ENCODE measurements at places on chromosomes 12 and 14. TPM values are rescaled to one million over a fixed set of nuclear protein-coding genes. Genes with fewer than 3 reads are reported as not detected.

The DACT1 gene
- polyA plus RNA-seq: 33.3 TPM

The YLPM1 gene
- polyA plus RNA-seq: 128 TPM

The BDKRB2 gene
- polyA plus RNA-seq: 2.5 TPM

GRCh38 chr12:126061777-126062176 lies 996.5 kb downstream of the AACS start:
- no peak for DNase-seq

- peak; percentile 79 for DNase-seq
These were observed 135.7 kb downstream of the PPM1H start for GRCh38 chr12:62799126-62799736.

The GOLGA5 gene
- polyA plus RNA-seq: 42.7 TPM

The RD3L gene
- polyA plus RNA-seq: not detected

DNA sequence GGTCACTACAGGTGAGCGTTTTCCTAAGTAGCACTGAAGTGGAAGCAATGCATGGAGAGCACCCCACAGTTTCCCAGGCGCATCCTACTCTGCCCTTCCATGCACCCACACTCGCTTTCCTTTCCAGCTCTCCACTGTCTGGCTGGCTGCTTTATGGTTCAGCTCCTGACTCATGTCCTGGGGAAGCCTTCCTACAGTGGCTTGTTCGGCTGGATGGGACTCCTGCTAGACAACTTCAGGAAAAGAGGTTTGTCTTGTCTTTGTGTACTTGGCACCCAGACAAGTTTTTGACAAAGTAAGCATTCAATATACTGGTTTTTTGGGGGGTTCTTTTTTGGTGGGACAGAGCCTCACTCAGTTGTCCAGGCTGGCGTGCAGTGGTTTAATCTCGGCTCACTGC lies 21.6 kb downstream of the PPM1H start:
- DNase-seq: no peak

The LRP1-AS gene
- polyA plus RNA-seq: not detected

- DNase-seq: no peak
These were observed 949.7 kb downstream of the TRHDE start for GRCh38 chr12:73221836-73222235.

- no peak for DNase-seq
These were observed 190.1 kb downstream of the BCL11B start for GRCh38 chr14:99081880-99082279.

The BORCS5 gene
- 9.0 TPM for polyA plus RNA-seq

The KRT72 gene
- not detected for polyA plus RNA-seq

DNA sequence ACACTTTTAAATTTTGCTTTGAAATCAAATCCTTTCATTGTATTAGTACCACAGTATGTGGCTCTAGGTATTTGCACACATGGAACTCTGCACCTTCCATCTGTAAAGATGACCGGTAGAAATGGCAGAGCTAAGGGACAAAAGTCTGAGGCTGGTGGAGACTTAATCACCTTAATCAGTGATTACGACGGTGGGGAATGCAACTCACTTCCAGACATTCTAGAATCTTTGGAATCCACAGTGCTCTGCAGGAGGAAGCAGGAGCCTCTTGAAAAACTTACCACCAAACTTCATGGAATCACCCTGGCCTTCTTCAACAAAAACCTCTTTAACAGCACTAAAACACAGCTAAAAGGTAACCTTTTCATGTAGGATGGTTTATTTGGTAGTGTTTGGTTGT lies 3.9 kb upstream of the DACT1 start:
- no peak for DNase-seq

- no peak for DNase-seq
These were observed 232.7 kb downstream of the RASSF9 start for GRCh38 chr12:85603556-85603955.

DNA sequence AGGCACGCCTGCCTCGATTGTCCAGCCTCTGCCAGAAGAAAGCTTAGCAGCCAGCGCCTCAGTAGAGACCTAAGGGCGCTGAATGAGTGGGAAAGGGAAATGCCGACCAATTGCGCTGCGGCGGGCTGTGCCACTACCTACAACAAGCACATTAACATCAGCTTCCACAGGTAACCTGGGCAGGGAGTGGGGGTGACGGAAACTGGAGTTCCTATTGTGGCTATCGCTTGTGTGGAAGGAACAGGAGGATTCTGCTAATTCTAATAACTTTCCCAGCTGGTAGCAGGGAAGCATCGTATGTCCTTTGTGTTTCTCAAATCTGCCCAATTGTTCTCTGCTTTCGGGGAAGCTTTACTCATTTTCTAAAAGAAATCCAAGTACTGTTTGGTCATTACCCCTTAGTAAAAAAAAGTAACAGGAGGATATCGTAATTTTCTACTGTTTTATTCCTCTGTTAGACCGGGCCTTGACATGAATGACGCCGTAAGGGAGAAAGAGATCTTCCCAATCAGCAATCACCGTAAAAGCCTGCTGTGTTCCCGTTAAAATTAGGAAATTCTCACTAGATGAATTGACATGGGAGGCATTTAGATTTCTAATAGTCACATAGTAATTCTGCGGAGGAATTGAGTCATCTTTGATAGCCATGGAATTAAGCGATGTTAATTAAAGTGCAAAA lies 449 bp downstream of the THAP2 start:
- DNase-seq: no peak

- no peak for DNase-seq
These were observed 22.8 kb downstream of the TMBIM6 start for GRCh38 chr12:49764126-49764525.

DNA sequence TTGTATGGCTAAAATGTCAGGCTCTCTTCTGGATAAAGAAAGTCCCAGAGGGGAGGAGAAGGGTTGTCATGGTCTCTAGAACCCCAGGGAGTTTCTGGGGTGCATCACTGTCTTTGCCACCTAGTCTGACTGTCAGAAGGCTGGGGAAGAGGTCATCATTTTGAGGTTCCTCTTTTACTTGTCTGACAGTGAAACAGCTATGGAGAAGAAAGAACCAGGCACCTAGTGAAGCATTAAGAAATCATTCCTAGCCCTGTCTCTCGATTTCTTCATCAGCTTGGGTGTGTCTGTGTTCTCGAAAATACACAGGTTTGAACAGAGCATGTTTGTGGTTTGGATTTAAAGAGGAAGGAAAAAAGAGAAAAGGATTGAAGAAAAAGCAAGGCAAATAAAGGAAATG lies 158.7 kb upstream of the LRIG3 start:
- no peak for DNase-seq

The CISTR gene
- not detected for polyA plus RNA-seq

DNA sequence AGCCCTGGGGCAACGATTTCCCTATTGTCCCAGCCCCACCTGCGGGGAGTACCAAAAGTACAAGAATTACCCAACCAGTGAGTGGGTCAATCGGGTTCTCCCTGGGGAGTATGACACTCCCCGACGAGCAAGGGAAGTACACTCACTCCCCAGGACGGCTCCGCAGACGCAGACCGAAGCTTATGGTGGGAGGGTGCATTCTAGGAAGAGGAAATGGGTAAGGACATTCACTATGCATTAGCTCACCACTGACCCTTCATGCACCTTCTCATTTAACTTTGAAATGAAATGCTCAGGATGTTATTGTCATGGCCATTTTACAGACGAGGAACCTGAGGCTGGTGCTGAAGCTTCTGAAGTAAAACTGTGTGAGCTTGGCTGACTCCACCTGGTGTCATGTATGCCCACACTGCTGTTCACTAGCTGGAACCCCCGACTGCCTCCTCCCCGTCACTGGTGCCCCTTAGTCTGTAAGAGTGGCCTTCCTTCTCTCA lies 45.8 kb upstream of the TMED10 start:
- no peak for DNase-seq

DNA sequence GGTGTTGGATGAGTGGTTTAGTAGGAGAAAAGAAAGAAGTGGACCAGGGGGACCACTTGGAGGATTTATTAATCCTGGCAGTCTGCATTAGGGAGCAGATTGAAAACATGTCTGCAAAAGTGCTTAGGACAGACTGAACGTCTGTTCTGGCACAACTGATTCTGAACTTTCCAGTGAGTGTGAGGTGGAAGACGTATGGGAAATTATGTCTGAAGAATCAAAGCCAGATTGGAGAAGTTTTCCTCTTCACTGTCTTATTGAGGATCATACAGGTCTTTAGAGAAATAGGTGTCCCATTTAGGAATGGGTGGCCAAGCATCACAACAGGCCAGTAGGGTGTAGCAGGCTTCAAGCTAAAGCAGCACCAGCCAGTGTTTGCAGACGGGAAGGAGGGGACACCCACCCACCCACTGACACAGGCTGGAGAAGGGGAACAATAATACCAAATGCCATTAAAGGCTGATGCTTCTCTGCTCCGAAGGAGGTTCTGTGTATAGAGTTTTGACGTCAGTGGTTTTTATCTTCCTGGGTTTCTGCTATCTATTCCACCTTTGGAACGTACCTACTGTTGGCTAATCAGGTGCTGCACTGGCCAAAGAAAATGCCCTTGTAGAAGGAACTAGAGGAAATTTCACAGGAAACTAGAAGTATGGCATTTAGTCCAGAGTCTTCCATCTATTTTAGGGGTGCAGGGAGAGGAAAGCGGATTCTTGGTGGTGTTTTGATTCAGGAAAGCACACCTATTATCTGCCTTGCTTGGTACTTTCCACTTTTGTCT lies 1.8 kb downstream of the SRRM4 start:
- DNase-seq: no peak

- peak; percentile 53 for DNase-seq
These were observed 164.6 kb upstream of the PARP11 start for GRCh38 chr12:4037747-4038312.

The VASH1 gene
- 36.7 TPM for polyA plus RNA-seq

DNA sequence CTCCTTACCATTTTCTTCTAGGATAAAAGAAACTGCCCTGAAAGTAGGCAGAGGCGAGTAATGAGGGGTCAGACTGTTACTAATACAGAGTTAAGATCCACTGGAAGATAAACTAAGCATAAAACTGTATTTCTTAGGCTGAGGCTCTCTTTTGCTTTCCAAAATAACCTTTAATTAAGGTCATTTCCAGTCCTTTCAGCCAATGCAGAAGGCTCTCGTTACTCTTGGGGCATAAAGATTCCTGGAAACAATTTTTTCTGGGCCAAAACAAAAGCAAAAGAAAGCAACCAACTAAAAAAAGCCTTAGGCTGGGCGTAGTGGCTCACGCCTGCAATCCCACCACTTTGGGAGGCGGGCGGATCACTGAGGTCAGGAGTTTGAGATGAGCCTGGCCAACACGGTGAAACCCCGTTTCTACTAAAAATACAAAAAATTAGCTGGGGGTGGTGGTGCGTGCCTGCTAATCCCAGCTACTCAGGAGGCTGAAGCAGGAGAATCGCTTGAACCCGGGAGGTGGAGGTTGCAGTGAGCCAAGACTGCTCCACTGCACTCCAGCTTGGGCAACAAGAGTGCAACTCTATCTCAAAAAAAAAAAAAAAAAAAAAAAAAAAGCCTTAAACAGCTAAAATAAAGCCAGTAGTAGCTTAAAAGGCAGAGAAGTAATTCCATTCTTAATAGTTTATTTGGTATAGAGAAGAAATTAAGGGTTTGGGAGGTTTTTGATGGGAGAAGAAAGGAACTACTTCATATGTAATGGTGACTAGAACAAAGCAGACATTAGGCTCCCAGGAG lies 68.9 kb upstream of the STAC3 start:
- DNase-seq: peak; percentile 11

The TSHR gene
- 0.88 TPM for polyA plus RNA-seq

GRCh38 chr12:59219148-59219547 lies 298.8 kb upstream of the LRIG3 start:
- DNase-seq: no peak

DNA sequence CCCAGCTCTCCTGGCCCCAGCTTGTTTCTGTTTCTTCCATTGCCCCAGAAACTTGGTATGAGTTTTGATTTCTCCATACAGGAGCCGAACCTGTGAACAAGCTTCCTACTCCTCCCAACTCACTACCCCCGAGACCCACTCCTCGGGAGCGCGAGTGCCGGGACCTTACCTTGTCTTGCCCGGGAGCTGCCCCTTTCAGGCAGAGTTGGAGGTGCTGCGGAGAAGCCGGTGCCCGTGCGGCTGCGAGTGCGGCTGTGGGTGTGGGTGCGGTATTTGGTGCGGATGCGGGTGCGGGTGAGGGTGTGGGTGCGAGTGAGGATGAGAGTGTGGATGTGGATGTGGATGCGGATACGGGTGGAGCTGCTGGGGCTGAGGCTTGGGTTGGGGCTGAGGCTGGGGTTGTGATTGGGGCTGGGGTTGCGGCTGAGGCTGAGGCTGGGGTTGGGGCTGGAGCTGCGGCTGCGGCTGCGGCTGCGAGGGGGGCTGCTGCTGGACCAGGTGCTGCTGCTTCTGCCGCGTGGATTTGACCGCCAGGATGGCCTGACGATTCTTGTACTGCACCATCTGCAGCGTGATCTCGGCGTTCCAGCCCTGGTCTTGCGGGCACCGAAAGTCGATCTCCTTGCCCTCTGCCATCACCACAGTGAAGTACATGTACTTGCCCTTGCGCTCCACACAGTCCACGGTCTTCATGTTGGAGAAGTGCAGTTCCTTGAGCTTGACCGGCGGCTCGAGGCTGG lies 1.1 kb downstream of the PHLDA1 start:
- DNase-seq: no peak

The NKX2-1 gene
- polyA plus RNA-seq: not detected

The CDKL1 gene
- 8.6 TPM for polyA plus RNA-seq

DNA sequence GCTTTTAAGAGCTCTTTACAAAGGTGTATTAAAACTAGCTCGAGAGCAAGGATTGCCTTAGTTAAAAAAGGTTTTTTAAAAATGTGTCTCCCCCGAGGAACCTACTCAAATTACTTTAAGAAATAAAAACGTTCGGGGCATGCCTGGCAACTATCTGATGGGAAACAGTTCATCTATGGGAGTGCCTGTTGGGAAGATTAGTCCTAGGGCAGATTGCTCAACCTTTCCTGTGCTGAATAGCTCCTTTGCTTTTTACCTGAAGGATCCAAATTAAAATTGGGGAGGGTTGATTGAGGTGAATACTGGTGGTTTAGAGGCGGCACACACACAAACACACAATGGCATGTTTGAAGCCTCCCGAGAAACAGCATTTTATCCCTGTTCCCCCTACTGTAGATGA lies 541.4 kb upstream of the ATP2B1 start:
- no peak for DNase-seq

The DBX2 gene
- 0.08 TPM for polyA plus RNA-seq

DNA sequence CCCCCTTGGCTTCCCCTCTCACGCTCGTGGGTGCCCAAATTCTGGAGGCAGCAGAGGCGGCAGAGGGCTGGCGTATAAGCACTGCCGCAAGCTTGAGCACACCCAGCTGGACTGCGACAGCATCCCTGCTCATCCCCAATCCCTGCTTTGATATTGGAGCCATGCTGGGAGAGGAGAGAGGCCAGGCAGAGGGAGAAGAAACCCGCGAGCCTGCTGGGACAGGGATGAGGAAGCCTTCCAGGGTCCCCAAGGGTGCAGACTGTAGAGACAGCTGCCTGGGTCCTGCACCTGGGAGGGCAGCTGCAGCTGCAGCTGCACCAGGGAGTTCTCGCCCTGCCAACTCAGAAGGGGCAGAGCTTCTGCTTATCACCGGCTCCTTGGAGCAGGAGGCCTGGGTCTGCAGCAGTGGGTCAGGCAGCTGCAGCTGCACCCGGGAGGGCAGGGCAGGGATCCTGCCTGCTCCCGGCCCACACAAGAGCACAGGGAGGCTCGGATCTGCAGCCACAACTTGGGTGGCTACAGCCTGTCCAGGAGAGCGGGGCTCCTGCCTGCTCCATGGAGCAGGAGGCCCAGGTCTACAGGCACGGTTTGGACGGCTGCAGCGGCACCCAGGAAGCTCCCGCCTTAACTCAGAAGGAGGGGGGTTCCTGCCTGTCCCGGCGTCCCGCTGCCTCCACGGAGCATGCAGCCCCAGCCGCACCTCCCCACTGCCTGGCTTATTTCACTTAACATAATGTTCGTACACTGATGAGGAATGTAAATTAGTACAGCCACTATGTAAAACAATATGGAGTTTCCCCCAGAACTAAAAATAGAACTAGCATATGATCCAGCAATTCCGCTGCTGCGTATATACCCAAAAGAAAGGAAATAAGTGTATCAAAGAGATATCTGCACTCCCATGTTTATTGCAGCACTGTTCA lies 60.4 kb upstream of the SGPP1 start:
- DNase-seq: peak; percentile 28

The SMCO3 gene
- 2.1 TPM for polyA plus RNA-seq

Measured in left kidney (tissue), 8 donors.